ENCODE measurements at places on chromosomes 7 and 10.

DNA sequence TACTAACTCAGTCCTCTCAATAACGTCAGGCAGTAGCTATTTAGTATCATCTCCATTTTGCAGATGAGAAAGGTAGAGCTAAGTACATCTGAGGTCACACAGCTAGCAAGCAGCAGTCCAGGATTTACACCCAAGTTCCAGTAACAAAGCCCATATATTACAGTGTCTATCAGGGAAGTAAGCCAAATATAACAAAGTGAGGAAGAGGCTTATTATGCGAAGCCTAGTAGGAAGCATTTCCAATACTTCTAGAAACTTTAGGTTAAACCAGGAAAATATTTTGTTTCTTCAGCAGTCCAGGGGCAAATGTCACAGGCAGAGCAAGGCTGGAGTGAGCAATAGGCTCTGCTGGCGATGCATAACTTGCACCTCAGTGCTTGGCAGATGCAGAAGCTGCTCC is 53.9 kb downstream of the NOC3L start:
- DNase-seq: no peak

DNA sequence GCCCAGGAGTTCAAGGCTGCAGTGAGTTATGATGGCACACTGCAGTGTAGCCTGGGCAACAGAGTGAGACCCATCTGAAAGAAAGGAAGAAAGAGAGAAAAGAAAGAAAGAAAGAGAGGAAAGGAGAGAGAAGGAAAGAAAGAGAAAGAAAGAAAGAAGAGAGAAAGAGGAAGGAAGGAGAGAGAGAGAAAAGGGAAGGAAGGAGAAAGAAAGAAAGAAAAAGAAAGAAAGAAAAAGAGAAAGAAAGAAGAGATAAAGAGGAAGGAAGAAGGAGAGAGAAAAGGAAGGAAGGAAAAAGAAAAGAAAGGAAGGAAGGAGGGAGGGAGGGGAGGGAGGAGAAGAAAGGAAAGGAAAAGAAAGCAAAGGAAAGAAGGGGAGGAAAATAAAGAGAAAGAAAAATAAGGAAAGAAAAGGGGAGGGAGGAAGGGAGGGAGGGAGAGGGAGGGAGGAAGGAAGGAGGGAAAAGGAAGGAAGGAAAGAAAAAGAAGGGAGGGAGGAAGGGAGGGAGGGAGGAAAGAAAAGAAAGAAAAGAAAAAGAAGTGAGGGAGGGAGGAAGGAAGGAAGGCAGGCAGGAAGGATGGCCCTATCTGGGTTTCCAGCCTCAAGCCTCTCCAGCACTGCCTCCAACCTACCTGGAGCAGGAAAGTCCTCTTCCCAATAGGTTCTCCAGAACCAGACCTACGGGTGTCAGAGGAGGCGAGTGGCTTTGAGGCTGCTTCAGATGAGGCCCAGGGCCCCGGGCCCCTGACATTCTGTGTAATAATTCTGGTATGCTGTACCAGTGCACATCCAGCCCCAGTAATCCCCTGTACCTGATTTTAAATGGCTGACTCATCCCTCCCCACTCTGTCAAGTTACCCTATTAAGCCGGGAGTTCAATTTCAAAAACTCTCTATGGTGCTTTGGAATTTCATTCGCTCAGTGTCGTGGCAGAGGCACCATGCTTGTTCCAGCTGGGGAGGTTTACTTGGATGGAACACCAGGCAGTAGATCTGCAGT is 6.8 kb upstream of the PARD3 start:
- DNase-seq: no peak

- DNase-seq: no peak
Observed at GRCh38 chr10:132365102-132365501, 31.9 kb upstream of the PWWP2B start.

GRCh38 chr10:86306628-86307278 is 59.8 kb downstream of the GRID1 start:
- DNase-seq: peak; percentile 38

- DNase-seq: no peak
Observed at GRCh38 chr7:152881893-152882292, 122.3 kb downstream of the ACTR3B start.

- no peak for DNase-seq
Observed at GRCh38 chr10:38032886-38033285, 22.4 kb downstream of the ZNF33A start.

DNA sequence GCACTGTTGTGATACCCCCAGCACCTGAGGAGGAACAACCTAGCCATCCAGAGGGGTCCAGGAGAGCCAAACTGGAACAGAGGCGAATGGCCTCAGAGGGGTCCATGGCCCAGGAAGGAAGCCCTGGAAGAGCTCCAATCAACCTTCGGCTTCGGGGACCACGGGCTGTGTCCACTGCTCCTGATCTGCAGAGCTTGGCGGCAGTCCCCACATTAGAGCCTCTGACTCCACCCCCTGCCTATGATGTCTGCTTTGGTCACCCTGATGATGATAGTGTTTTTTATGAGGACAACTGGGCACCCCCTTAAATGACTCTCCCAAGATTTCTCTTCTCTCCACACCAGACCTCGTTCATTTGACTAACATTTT is 1.6 kb upstream of the CASP2 start:
- DNase-seq: no peak

DNA sequence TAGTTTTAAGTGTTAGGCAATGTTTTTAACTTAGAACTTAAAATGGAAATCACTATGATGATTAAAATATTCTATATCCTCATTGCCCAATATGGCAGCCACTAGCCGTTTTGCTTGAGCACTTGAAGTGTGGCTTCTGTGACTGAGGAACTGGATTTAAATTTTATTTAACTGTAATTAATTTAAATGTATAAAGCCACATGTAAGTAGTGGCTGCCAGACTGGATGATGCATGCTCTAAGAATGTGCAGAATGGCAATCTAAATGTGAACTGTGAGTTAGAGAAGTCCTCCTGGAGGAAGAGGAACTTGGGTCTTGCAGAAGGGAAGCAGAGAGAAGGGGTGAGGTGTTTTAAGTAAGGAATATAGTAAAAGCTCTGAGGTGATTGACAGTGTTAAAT is 451.4 kb downstream of the SUGCT start:
- peak; percentile 21 for DNase-seq

DNA sequence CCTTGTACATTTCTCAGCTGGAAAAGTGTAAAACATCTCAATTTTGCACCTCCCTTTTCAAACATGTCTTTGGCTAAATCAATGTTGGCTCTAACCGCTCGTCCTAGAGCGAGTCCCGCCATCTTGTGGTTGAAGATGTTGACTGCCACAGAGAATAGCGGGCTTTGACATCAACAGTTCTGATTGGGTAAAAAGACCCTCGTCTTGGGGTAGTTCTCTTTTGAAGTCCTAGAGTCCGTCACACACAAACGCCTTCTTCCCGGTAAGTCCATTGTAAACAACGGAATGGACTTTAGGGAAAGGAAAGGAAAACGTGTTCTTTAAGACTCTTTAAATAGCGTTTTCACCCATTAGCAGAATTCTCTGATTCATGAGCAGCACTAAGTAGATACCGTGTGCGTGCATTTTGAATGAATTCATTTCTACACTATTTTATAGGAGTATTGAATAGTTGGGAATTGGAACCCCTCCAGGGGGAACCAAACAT is 452 bp upstream of the RPP30 start:
- DNase-seq: peak; percentile 67

DNA sequence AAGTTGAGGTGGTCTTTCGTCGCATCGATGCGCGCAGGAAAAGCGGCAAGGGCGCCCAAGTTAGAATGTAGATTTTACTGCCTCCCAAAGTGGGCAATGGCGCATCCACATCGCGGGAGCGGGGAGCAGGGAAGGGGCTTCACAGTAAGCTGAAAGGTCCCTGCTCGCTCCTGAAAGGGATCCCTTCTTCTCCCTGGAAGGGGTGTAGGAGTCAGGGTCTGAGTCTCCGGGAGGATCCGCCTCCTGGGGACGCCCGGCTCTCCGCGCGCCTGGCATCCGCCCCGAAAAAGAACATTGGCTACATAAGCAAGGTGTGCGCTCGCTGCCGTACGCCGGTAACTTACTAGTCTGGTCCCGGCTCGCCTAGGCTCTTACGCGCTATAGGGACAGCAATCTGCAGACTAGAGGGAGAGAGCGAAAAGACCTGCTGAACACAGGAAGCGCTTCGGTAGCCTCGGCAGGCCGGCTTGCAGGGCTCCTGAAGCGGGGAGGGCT is 804 bp downstream of the UNC5B start:
- peak; percentile 59 for DNase-seq

GRCh38 chr10:96279191-96279641 is 7.8 kb upstream of the BLNK start:
- no peak for DNase-seq

DNA sequence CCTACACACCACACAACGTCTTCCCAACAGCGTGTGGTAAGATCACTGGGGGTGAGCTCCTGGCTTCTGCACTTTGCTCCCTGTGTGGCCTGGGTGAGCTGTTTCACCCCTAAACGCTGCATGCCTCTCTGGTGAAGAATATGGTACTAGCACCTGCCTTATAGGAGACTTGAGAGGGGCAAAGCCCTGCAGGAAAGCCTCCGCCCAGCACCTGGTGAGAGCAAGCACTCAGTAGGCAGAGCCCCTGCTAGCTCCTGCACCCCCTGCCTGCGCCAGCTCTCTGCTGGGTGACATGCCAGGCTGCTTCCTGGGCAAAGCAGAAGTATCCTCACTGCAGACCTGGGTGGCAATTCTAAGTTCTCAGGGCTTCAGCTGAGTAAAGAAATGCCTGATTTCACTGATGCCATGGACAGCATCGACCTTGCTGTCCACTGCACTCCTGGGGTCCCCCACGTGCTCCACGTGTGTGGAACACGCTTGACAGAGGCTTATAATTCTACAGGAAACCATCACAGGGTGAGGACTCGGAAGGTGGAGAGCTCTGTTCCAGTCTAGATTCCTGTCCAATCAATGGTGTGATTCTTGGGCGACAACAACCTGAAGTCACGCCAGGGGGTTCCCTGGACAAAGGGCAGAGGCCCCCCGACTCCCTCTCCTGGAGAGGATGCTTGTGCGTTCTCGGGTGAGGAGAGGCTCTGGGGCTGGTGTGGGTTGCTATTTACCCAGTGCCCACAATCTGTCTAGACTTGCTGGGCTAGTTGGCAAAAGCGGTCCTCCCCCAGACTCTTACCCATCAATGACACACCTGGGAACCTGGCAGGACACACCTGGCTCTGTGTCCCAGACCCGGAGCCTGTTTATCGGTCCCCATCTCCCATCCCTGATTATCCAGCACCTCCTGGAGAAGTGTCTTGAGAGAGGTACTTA is 5.0 kb upstream of the CALML5 start:
- no peak for DNase-seq

- no peak for DNase-seq
Observed at GRCh38 chr7:156577645-156578577, 62.7 kb upstream of the RNF32 start.

DNA sequence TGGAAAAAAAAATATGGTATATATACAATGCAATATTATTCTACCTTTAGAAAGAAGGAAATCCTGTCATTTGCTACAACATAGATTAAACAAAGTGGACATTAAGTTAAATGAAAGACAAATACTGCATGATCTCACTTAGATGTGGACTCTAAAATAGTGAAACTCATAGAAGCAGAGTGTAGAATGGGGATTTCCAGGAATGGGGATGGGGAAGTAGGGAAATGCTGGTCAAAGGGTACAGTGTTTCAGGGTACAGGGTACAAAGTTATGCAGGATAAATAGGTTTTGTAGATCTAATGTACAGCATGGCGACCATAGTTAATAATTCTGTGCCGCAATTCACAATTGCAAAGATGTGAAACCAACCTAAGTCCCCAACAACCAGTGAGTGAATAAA is 385.5 kb downstream of the SFMBT2 start:
- no peak for DNase-seq

GRCh38 chr10:86079088-86079487 is 287.5 kb downstream of the GRID1 start:
- DNase-seq: no peak

DNA sequence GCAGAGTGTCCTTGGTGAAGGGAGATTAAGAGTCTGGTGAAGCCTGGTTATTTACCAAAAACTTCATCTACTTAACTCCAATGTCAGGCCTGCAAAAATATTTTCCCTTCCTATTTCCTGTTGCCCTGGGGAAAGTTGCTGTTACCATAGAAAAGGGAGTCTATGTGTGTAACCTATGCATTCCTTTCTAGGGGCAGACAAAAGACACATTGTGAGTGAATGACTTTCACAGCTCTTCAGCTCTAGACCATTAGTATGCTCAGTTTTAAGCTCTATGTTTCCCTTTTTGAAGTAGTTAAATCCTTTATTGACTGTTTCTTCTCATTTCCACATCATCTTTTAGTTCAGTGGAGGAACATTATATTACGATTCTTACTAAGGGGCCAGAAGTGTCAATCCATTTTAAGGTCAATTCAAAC is 45.6 kb upstream of the SGCE start:
- DNase-seq: peak; percentile 26

DNA sequence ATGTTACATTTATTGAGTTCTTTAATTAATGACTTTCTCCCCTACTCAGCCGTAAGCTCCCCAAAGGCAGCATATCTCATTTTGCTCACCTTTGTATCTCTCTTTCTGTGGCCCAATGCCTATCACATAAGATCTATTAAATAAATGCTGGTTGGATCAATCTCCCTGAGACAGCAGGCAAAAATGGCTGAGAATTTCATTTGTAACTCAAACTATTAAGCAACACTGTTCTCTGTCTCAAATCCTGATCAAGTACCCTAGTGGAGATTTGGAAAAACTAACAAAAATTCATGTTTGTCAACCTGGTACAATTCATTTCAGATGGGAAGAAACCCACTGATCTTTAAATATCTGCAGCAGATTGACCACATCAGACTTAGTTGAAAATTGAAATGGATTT is 127.4 kb downstream of the ZFAND4 start:
- DNase-seq: no peak

DNA sequence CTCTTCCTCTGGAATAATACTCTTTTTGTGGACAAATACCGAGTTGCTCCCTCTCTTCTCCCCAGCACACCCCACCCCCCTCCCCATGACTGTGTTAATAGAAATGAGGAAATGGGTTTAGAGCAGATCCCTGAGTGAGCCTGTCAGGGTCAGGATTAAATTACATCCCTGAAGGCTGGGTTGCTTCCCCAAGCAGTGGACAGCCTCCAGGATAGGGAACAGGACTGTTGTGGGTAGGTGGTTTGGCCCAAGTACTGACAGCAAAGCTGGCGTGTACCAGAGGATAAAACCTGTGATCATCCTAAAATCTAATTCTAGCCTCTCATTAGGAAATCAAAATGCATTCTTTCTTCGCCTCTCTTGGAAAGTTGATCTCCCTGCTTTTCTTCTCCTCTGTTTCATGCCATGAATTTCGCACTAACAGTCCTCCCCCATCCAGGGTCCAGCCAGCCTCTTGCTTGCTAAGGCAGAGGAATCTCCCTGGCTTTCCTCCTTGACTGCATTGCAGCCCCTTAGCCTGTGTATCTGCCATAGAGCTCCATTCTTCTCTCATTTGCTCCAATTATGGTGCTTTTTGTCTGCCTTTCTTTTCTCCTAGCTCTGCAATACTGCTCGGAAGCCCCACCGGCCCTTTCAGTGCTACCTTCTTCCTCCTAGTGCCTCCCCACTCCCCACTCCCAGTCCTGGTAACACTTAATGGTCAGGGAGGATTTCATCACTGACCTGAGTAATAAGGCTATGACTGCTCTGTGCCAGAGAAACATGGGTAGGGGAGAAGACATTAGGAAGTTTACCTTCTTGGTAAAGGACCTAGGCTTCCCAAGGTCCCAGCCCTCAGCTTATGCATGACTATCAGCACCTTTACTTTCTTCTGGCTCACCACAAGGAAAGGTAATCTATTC is 8.4 kb downstream of the LRRC4 start:
- peak; percentile 67 for DNase-seq

- DNase-seq: no peak
Observed at GRCh38 chr10:49299816-49300139, 808 bp downstream of the C10orf71 start.

Data from AG08396 (cell line).